Naive thymus-derived CD8-positive, alpha-beta T cell (primary cell): ENCODE measurements at places on chromosomes 5 and 9.
A peak's percentile ranks its signal among the peaks of the same experiment; 100 is the strongest.

GRCh38 chr9:134625361-134626068 lies 16.1 kb upstream of the COL5A1 start:
- no peaks in the 10 kb centered on the region for H3K36me3 ChIP-seq
- H3K27ac ChIP-seq: no peak overlapping the region
- no peaks in the 10 kb centered on the region for H3K27me3 ChIP-seq
- H3K4me1 ChIP-seq: no peaks in the 10 kb centered on the region

DNA sequence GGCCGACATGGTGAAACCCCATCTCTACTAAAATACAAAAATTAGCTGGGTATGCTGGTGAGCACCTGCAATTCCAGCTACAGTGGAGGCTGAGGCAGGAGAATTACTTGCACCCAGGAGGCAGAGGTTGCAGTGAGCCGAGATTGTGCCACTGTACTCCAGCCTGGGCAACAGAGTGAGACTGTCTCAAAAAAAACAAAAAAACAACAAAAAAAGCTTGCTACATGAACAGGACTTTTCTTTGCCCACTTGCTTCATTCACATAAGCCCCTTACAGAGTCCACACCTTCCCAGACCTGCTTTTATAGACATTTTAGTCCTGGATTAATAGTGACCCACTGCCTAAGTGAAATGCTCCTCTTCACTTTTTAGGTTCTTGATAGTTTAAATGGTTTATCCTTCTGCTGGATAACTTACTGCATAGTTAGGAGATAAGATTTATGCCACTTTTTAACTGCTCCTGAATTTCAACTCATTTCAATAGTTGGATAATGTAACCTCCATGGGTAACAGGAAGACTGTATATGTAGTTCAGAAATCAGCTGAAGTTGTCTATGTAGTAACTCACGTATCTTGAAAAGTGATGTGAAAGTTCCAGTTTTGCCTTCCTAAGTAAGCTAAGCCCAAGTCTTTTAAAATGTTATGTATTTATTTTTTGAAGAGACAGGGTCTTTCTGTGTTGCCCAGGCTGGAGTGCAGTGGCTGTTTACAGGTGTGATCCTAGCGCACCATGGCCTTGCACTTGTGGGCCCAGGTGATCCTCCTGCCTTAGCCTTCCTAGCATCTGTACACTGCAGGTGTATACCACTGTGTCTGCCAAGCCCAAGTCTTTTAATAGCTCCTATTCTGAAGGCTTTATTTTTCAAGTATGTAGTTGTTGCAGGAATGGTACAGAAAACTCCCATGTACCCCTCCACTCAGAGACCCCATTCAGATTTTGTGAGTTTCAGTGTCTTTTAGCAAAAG lies 19.7 kb downstream of the SUB1 start:
- no peaks in the 10 kb centered on the region for H3K27me3 ChIP-seq
- no peak overlapping the region for H3K4me3 ChIP-seq
- DNase-seq: no peak
- H3K27ac ChIP-seq: peak overlapping the region; percentile 45
- peaks cover 79% of the 10 kb centered on the region for H3K36me3 ChIP-seq

- H3K27ac ChIP-seq: no peak overlapping the region
- DNase-seq: no peak
- H3K4me1 ChIP-seq: peaks cover 3% of the 10 kb centered on the region
- peak overlapping the region; percentile 94 for H3K4me3 ChIP-seq
- H3K36me3 ChIP-seq: peaks cover 14% of the 10 kb centered on the region
- H3K27me3 ChIP-seq: peaks cover 51% of the 10 kb centered on the region
Measured at GRCh38 chr5:54883374-54884194, 101.8 kb downstream of the ESM1 start.

GRCh38 chr5:122653087-122654017 lies 121.5 kb upstream of the SNX2 start:
- DNase-seq: no peak
- H3K4me3 ChIP-seq: no peak overlapping the region
- no peaks in the 10 kb centered on the region for H3K36me3 ChIP-seq
- no peak overlapping the region for H3K27ac ChIP-seq
- no peaks in the 10 kb centered on the region for H3K4me1 ChIP-seq
- peaks cover 4% of the 10 kb centered on the region for H3K27me3 ChIP-seq

DNA sequence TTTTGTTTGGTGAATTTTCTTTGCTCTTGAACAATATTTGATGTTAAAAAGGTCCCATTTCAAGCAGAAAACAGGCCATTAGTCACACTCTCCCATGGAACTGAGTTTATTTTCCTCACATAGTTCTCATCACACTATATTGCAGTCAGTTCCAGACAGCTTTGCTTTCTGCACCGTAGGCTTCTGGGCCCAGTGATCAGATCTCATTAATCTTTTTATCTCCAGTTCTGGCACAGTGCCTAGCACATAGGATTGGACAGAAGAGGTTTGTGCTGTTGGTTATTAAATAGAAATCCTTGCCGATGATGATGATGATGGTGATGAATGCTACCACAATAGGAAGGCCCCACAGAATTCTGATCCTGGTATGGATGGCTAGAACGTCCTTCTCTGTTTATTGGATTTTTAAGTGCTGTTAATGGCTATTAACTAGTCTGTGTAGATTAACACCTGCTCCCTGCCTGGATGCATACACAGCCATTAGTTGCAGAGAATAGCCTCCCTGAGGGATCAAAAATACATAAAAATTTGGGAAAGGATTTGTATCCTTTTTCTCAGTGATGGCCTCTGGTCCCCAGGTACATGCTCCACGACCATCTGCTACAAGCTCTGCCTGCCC lies 52.0 kb upstream of the NTRK2 start:
- H3K4me1 ChIP-seq: no peaks in the 10 kb centered on the region
- H3K27ac ChIP-seq: no peak overlapping the region
- DNase-seq: no peak
- no peaks in the 10 kb centered on the region for H3K36me3 ChIP-seq
- H3K27me3 ChIP-seq: peaks cover 22% of the 10 kb centered on the region

GRCh38 chr9:137034039-137034708 lies 2.3 kb upstream of the FUT7 start:
- H3K27me3 ChIP-seq: no peaks in the 10 kb centered on the region
- no peaks in the 10 kb centered on the region for H3K36me3 ChIP-seq
- peaks cover 52% of the 10 kb centered on the region for H3K4me1 ChIP-seq
- H3K27ac ChIP-seq: no peak overlapping the region
- no peak for DNase-seq

GRCh38 chr9:4464911-4465513 lies 25.3 kb upstream of the SLC1A1 start:
- H3K36me3 ChIP-seq: peaks cover 3% of the 10 kb centered on the region
- no peak for DNase-seq
- no peaks in the 10 kb centered on the region for H3K4me1 ChIP-seq
- no peak overlapping the region for H3K4me3 ChIP-seq

DNA sequence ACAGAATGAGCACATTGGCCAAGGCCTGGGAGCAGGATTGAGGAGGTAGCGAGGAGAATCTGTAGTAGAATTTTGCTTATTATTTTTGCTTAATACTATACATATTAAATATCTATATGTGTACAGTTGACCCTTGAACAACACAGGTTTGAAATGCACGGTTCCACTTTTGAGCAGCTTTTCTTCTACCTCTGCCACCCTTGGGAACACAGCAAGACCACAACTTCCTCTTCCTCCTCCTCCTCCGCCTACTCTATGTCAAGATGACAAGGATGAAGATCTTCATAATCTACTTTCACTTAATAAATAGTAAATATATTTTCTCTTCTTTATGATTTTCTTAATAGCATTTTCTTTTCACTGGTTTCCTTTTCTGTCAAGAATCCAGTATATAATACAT lies 541.4 kb downstream of the KCTD16 start:
- no peaks in the 10 kb centered on the region for H3K27me3 ChIP-seq
- no peak overlapping the region for H3K4me3 ChIP-seq
- H3K36me3 ChIP-seq: no peaks in the 10 kb centered on the region
- H3K27ac ChIP-seq: no peak overlapping the region
